ENCODE measurements at places on chromosomes 3 and 15. TPM values are rescaled to one million over a fixed set of nuclear protein-coding genes. Genes with fewer than 3 reads are reported as not detected.

- no peak for DNase-seq
These were observed 110.8 kb downstream of the LRIG1 start for GRCh38 chr3:66390013-66390412.

The ADGRG7 gene
- total RNA-seq, result not detected

- DNase-seq, result no peak
These were observed 46.6 kb downstream of the CEP70 start for GRCh38 chr3:138547342-138547975.

DNA sequence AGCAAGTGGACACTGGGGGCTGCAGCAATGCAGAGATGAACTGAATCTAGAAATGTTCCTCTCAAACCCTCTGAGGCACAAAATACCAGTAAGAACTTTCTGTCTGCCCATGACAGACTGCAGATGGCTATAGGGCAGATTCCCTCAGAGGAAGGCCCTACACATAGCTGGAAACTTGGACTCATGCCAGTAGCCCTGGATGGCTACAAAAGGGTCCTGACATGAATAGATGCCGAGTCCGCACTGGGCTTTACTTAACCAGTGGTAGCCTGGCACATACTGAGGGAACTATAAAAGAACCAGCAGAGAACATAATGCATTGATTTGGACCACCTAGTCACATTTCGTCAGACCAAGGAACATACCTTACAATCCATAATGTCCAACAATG is 66.7 kb downstream of the C3orf80 start:
- DNase-seq, result no peak

- no peak for DNase-seq
These were observed 29.4 kb downstream of the FHIT start for GRCh38 chr3:61221759-61222362.

- peak; percentile 25 for DNase-seq
These were observed 28.3 kb downstream of the ST8SIA2 start for GRCh38 chr15:92421976-92422375.

DNA sequence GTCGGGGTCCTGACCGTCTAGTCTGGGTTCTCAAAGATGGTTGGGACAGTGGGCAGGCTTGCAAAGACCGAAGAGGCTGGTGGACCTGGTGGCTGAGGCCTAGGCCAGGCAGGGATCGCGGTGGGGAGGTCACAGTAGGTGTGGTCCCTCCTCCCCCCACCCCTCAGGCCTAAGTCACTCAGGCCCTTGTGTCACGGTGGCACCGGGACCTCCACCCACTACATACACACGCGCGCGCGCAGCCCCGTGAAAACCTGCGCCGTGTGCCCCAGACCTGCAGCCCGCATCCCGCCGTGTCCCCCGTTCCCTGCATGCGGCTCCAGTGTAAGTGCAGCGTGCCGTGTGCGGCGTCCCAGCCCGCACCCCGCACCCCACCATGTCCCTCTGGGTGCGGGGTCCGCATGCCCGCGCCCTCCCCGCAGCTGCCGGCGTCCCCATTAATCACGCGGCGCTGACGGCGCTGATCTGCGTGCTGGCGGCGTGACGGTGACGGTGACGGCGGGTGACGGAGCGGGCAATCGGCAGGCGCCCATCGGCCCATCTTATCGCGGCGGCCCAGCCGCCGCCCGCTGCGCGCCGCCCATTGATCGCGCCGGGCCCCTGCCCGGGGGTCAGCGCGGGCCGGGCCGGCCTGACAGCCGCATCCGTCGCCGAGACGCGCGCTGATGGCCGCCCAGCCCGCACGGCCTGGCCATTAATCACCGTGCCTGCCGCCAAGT is 24.4 kb downstream of the SEC61A1 start:
- peak; percentile 9 for DNase-seq

GRCh38 chr15:55902981-55903380 is 90.4 kb downstream of the NEDD4 start:
- no peak for DNase-seq

DNA sequence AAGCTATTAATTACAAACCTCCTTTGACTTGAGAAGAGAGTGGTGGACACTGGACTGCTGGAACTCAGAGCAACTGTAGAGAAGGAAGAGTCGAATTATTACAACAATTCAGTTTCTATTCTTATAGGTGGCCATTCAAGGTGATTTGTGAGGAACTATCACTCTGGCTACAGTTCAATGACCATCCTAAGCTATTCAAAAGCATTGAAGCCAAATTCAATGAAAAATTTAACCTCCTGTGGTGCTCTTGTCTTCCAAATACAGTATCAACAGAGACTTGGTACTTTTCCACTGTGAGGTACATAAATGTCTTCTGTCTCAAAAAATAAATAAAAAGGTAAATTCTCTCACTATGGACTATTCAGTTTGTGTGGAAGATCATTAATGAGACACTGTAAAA is 513.3 kb upstream of the SEMA6D start:
- no peak for DNase-seq

- DNase-seq, result no peak
These were observed 210.7 kb upstream of the TRIM42 start for GRCh38 chr3:140467104-140467577.

GRCh38 chr3:192570821-192571791 is 156.2 kb downstream of the FGF12 start:
- DNase-seq, result peak; percentile 27

DNA sequence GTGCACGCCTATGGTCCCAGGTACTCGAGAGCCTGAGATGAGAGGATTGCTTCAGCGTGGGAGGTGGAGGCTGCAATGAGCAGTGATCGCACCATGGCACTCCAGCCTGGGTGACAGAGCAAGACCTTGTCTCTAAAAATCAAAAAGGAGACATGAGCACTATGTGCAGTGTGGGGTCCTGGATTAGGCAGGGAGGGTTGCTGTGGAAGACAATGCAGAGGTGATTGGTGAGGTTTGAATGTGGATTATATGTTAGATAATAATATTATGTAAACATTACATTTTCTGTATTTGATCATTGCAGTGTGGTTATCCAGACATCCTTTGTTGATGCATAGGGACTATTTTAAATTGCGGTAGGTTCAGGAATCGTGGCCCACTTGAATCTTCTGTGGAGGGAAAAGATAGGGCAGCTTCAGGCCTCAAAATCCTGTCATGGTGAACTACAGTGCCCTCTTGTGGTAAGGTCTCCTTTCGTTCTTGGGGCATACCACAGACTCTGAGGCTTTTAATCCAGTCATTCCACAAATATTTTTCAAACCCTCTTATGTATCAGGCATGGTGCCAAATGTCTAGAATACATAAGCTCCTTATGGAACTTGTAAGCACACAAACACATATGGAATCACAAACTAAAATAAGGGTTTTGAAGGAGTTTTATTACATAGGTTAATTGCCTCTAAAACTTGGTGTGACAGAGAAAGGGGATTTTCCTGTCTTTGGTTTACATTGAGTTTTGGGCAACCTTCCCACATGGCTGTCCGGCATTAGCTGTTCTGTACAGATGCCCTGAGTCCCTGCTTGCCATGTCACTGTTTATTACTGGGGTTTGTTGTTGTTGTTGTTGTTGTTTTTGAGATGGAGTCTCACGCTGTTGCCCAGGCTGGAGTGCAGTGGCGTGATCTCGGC is 37.7 kb downstream of the GPD1L start:
- peak; percentile 96 for DNase-seq

- no peak for DNase-seq
These were observed 128.3 kb upstream of the VEPH1 start for GRCh38 chr3:157631478-157631877.

GRCh38 chr3:44909063-44909462 is 34.7 kb downstream of the TGM4 start:
- no peak for DNase-seq

DNA sequence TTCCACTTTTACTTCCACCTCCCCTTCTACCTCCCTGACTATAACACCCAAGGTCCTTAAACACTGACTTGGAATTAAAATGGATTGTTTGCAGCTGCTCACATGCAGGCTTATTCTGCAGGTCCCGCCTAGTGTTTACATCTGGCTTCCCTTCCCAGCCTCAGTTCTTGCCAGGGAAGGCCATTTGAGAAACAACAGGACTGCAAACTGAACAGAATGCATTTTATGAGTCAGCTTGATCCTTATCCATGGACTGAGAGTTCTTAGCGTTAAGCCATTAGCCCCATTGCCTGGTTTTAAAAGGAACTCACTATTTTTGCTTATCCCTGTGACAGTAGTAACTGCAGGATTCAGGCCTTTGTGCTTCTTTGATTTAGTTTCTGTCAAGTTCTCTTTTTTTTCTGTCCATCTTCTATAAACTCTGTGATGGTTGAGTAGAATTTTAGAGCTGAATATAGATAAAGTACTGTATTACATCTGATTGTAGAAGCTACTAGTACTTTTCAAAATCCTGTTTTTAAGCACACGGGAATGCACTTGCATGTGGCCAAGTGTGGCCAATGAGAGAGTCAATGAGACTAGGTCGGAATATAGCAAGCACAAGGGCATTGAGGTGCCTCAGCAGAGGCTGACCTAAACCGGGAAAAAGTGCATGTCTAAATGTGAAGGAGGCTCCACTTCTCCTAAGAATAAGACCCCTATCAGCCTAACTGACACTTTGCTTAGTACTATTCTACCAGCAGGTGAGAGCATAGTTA is 106.4 kb downstream of the TUSC7 start:
- DNase-seq, result peak; percentile 44

DNA sequence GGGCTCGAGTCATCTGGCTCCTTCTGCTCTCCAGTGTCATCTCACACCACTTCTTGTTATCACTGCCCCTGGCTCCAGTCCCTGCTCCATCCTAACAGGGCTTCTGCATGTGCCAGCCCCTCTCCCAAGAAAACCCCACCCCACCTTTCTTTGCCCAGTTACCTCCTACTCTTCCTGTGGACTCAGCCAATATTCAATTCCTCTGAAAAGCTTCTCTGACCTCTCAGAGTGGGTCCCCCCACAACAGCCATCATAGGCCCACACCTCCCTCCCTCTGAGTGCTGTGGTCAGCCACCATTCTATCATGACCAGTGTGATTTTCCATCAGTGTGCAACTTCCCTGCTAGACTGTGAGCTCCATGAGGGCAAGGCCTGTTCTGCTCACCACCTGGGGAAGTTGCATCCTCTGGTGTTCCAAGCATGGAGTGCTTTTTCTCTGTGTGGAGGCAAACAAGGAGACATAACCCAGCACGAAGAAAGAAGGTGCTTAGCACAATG is 71.6 kb downstream of the ADCY5 start:
- no peak for DNase-seq

The CTXN2 gene
- total RNA-seq, result not detected

DNA sequence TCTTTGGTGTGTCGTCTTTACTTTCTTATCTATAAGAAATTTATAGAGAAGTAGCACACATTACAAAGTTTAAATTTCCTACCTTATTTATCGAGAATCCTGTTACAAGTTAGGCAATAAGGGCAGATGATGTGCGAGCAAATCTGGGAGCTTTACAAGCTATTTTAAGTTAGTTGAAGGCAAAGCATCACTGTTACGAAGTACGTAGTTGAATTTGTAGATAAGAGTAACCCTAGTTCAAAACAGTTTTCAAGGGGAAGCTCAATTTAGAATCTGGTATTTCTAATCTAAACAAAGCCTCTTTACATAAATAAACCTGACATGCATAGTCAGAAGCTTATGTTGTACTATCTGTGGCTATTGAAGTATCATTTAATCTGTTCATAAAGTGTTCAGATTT is 8.4 kb downstream of the KBTBD8 start:
- no peak for DNase-seq

- DNase-seq, result peak; percentile 92
These were observed 329.5 kb upstream of the AZI2 start for GRCh38 chr3:28678086-28678485.

GRCh38 chr15:50487287-50487686 is 59.2 kb downstream of the USP50 start:
- no peak for DNase-seq

DNA sequence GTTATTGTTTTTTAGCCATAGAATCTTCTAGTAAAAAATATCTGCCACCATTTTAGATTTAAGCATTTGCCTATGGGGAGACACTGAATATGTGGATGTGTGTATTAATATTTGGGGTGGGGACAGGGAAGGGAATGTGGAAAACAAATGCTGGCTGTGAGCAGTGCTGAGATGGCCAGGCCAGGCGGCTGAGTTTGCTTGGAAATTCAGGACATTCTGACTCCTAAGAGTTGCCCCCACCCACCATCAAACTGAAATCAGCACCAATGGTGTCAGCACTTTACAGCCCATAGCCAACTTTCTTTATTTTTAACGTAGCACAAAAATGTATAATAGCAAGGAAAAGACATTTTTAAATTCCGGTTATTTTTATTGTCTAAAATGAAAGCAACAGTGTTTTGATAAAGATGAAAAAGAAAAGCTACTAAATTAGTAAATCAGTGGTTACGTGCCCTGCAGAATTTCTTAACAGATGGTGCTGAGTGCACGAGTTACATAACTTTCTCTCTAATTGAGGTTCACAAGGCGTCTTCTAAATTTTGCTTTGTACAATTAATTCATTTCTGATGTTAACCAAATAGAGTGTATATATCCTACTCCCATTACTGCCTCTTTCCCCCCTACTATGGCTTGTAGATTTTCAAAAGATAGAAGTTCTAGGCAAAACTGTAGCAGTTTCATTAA is 34.0 kb downstream of the B3GALNT1 start:
- DNase-seq, result no peak

DNA sequence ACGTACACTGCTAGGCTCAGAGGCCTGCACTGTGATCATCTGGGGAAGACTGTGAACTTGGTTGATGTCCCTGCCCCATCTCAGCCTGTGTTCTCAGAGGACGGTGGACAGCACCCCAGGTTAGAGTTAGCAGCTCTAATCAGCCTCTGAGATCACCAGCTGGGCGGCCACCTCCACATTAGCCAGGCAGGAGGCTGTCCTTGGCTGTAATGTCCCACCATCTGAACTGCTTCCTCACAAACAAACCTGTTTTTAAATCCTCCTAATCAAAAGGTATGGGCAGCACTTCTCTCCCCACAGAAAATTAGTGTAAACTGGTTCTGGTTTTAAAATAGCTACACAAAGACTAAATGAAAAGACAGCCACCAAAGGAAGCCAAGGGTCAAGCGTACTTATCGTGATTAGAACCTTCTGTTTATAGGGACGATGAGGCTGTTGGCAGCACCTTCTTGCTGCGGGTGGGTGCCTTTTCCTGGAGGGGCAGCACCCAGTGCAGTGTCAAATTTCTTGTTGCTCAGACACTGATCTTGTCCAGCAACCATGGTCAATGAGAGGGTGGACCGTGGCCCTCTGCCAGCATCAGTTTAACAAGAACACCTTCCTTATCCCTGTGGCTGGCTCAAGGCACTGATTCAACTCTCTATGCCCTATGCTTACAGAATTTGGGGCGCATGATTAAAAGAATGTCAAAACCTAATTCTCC is 24.6 kb downstream of the ACSBG1 start:
- peak; percentile 18 for DNase-seq

- no peak for DNase-seq
These were observed 1.5 kb downstream of the ABCC5 start for GRCh38 chr3:184016169-184016570.

- DNase-seq, result no peak
These were observed 34.2 kb upstream of the TF start for GRCh38 chr3:133712017-133712416.

GRCh38 chr3:129829640-129830039 is 63.9 kb downstream of the TMCC1 start:
- DNase-seq, result peak; percentile 87

The PLA2G4F gene
- total RNA-seq, result 10.9 TPM

All from lung (tissue), 17 donors.